ENCODE measurements at places on chromosomes 1 and 21.

DNA sequence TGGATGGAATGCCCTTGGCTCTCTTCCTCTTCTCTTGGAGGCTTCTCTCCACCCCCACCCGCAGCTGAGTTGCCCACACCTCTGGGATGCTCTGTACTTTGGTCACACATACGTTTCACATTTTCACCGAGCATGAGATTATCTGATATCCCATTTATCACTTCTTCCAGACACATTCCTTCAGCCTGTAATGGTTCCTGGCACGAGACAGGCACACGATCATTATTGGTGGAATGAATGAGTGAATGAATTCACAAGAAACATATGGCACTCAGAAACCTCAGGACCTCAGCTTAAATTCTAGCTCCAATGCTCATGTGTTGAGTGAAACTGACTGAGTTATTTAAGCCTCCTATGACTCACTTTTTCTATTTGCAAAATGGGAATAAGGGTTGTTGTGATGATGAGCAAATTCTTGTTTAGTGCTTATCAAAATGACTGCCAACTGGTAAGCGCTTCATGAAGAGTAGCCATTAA lies 242.7 kb upstream of the JUN start:
- no peak for DNase-seq

- no peak for DNase-seq
Observed at GRCh38 chr1:22861764-22862440, 110.8 kb downstream of the LACTBL1 start.

DNA sequence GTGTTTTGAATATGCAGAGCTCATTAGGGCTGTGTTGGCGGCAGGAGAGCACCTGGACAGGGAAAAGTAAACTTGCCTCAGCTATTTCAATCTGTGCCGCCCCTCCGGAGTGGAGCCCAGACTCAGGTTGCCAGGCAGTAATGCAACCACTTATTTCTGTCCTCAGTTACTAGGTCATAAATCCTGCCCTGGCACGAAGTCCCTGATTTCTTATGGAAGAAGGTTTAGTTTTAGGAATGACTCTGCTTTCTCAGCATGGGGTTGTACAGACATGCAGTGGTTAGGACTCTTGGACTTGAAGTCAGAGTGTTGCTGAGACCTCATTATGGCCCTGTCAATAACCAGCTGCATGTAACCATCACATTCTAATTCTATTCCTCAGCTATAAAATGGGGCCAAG lies 98.3 kb upstream of the FGGY start:
- no peak for DNase-seq

- DNase-seq, result no peak
Observed at GRCh38 chr1:152525080-152525641, 10.9 kb downstream of the CRCT1 start.

- DNase-seq, result no peak
Observed at GRCh38 chr1:245188403-245188802, 33.6 kb downstream of the KIF26B start.

- no peak for DNase-seq
Observed at GRCh38 chr21:25361097-25361496, 246.2 kb downstream of the MRPL39 start.

- no peak for DNase-seq
Observed at GRCh38 chr1:67827688-67828087, 5.6 kb downstream of the GNG12 start.

DNA sequence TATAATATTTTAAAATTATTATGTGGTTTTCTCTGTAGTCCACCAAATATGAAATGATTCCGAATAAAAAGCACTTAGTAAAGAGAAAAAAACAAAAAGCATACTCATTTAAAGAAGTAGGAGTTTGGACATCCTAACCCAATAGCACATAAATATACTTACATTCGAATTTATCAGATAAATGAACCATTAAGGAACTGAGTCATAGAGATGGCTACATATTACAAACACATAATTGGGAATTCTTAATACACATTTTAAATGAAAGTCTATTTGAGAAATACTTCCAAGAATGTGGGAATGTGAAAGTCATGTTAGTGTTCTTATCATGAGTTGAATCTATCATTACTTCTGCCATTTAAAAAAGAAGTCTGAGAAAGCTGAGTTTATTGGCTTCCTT lies 75.0 kb downstream of the USP24 start:
- DNase-seq, result no peak

GRCh38 chr1:17630048-17630830 lies 90.7 kb downstream of the ARHGEF10L start:
- peak; percentile 17 for DNase-seq

GRCh38 chr21:42386034-42386591 lies 9.7 kb downstream of the TMPRSS3 start:
- DNase-seq, result no peak

GRCh38 chr1:39141925-39142324 lies 62.6 kb upstream of the MACF1 start:
- DNase-seq, result no peak

DNA sequence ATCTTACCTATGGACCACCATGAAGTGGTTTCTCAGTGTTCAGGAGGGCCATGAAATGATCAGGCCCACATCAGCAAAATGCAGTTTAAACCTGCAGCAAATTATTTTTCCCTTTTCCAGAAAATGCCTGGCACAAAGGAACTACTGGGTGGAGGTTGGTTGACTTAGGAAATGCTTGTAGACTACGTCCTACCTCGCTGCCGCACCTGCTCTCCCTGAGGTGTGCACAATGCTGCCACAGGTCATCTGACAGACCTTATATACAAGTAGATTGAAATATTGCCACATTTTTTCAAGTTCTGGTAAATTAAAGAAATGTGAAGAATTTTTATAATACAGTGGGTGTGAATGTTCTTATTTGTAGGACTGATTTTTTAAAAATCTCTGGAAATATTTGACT lies 166.7 kb upstream of the PDE4B start:
- no peak for DNase-seq

DNA sequence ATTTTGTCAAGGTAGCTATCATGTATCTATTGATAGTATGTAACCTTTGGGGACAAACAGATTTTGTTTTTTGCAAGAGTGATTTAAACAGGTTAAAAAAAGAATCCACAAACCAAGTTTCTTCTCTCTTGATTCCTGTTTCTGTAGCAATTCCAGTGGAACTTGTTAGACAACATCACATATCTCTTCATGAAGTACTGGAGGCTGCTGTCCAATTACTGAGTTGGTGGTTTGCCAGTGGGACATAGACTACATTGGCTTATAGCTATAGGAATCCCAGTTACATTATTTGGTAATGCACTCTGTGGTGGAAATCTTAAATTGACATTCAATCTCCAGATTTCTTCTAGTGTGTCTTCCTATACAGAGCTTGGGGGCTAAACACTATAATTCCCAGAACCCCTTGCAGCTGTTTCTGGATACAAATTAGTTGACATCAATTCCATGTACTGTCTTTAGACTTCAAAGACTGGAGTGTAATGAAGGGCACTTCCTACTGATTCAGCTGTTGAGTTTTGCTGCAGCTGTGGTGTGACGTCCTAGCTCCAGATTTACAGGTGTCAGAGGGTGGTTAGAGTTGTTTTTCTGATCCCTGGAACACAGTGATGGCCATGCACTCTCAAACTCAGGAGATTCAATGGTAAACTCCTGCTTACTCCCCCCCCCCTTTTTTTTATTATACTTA lies 29.4 kb upstream of the GCLM start:
- no peak for DNase-seq

- no peak for DNase-seq
Observed at GRCh38 chr1:99441299-99442095, 177.2 kb downstream of the PLPPR4 start.

DNA sequence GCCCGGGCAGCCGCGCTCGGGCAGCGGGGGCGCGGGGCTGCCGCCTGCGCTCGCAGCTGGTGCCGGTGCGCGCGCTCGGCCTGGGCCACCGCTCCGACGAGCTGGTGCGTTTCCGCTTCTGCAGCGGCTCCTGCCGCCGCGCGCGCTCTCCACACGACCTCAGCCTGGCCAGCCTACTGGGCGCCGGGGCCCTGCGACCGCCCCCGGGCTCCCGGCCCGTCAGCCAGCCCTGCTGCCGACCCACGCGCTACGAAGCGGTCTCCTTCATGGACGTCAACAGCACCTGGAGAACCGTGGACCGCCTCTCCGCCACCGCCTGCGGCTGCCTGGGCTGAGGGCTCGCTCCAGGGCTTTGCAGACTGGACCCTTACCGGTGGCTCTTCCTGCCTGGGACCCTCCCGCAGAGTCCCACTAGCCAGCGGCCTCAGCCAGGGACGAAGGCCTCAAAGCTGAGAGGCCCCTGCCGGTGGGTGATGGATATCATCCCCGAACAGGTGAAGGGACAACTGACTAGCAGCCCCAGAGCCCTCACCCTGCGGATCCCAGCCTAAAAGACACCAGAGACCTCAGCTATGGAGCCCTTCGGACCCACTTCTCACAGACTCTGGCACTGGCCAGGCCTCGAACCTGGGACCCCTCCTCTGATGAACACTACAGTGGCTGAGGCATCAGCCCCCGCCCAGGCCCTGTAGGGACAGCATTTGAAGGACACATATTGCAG lies 3.0 kb downstream of the ARTN start:
- DNase-seq, result no peak

DNA sequence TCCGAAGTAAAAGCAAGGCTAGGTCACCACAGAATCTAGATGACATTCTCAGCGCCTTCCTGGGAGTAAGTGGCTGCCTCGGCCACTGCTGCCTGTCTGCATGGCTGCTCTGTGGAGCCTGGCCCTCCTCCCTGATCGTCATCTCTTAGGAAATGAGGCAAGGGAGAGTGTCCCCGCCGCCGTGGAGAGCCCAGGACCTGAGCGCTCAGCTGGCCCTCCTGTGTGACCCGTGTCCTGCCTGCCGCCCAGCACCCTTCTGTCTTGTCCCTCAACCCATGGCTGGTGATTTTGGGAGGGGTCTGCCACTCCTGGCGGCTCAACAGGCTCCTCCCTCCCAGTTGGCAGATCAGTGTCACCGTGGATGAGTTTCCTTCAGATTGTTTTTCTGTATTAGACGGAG lies 156.4 kb upstream of the COL6A1 start:
- DNase-seq, result no peak

GRCh38 chr1:59903141-59903754 lies 23.3 kb downstream of the CYP2J2 start:
- DNase-seq, result no peak

DNA sequence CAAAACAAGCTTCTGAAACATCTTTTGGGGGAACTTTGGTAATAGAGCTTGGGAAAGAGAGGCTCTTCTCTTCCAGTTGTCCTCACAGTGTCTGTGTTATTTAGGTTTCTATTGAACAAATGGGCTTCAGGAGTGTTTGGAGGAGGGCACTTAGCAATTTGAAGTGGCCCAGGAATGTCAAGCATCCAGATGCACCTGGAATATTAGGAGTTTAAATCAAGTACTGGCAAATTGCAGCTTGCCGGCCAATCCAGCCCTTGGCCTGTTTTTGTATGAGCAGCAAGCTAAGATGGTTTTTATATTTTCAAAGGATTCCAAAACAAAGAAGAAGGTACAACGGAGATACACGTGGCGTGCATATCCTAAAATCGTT lies 94.7 kb downstream of the CCDC185 start:
- DNase-seq, result no peak

GRCh38 chr21:41761934-41762635 lies 4.8 kb downstream of the RIPK4 start:
- no peak for DNase-seq

DNA sequence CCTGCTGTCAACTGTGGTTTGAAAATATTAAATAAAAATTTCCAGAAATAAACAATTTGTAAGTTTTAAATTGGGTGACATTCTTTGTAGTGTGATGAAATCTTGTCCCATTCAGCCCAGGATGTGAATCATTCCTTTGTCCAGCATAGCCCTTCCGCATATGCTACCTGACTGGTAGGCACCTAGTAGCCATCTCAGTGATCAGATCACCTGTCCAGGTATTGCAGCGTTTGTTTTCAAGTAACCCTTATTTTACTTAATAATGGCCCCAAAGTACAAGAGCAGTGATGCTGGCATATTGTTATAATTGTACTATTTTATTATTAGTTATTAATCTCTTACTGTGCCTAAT lies 351.6 kb upstream of the B3GALT2 start:
- no peak for DNase-seq

DNA sequence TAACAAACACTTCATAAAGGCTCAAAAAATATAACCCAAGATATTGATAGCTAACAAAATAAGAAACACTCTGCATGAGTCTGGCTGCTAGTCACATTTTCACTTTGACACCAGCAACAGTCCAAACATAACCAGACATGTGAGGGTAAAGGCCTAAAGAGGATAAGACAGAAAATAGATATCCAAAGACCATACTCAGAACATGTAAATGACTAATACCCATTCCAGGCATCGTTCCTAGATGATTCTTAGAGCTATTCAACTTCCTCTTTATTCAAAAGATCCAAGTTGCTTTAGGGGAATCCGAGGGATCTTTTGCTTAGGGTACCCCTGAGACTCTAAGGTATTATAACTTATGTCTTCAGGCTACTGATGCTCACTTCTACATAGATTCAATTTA lies 5.1 kb downstream of the COL24A1 start:
- no peak for DNase-seq

- DNase-seq, result no peak
Observed at GRCh38 chr1:34270181-34270580, 93.5 kb downstream of the C1orf94 start.

DNA sequence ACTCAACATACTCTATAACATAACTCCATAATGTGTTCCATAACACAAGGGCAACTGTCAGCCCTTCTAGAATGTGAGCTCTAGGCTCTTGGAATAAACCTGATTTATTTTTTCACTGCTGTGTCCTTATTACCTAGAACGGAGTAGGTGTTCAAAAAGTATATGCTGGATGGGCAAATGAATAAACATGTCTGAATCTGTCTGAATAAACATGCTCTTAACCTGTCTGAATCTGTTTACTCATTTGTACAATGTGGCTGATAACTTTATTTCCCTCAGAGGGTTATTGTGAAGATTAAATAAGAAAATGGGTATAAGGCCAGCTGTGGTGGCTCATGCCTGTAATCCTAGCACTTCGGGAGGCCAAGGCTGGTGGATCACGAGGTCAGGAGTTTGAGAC lies 42.3 kb downstream of the AZIN2 start:
- DNase-seq, result no peak

GRCh38 chr1:196910215-196910614 lies 22.4 kb downstream of the CFHR4 start:
- no peak for DNase-seq

DNA sequence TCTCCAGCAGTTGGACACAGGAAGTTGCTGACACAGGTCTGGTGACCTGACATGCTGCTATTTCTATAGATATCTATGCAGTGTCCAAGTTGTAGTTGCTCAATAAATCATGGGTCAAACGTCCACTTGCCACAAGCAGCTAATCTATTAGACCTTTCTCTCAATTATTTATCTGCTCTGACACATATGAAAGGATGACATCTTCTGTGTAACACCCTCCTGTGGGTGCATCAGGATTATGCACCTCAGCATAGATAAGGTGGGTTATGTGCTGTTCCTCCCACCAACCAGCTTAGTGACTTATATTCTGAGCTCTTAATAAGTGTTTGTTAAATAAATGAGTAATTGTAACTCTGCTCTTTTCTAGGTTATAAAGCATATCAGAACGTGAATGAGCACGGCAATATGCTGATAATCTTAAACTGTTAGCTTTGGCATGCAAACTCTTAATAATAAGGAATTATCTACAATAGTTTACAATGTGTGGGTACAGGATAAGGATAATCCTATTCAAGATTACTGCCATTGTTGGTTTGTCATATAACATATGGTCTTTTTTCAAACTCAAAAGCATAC lies 90.7 kb upstream of the GCLM start:
- no peak for DNase-seq

GRCh38 chr1:28853093-28853742 lies 41.2 kb downstream of the OPRD1 start:
- DNase-seq, result no peak

GRCh38 chr21:31346256-31346821 lies 2.3 kb upstream of the TIAM1 start:
- no peak for DNase-seq

GRCh38 chr1:216961516-216961915 lies 238.3 kb upstream of the ESRRG start:
- no peak for DNase-seq

Data from CD4-positive, alpha-beta T cell treated with Interleukin-10 for 1 hour (primary cell).